ENCODE measurements at places on chromosomes 7 and 10.

GRCh38 chr10:116464257-116464656, 36.6 kb downstream of the PNLIPRP3 start:
- DNase-seq, result no peak

DNA sequence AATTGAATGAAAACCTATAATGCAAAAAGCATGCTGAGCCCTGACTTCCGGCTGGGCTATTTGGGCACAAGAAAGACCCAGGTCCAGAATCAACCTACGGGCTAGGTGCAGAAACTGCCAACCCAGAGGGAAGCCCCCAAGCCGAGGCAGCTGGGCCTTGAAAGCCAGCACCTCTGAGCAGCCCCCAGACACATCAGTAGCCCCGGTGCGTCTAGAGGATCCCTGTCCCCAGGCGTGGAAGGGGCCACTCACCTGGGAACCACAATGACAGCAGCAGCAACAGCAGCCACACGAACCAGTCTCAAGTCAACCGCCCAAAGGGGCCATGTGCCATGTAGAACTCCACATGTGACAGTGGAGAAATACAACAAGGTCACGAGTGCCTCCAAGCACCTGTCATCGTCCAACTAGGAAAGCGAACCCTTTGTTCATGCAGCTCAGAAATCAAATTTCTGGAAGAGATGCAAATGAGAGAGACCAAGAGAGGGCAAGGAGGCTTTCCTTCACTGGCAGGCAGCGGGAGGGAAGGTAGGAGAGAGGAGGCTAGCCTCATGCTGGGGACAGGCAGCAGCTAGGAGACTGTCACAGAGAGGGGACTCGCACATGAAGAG, 57.5 kb upstream of the CHST15 start:
- DNase-seq, result no peak

- peak; percentile 83 for DNase-seq
Observed at GRCh38 chr7:37354656-37355131, 94.0 kb downstream of the ELMO1 start.

- peak; percentile 31 for DNase-seq
Observed at GRCh38 chr10:31528831-31529230, 209.8 kb downstream of the ZEB1 start.

- DNase-seq, result no peak
Observed at GRCh38 chr10:50416181-50416824, 165.0 kb upstream of the ASAH2 start.

DNA sequence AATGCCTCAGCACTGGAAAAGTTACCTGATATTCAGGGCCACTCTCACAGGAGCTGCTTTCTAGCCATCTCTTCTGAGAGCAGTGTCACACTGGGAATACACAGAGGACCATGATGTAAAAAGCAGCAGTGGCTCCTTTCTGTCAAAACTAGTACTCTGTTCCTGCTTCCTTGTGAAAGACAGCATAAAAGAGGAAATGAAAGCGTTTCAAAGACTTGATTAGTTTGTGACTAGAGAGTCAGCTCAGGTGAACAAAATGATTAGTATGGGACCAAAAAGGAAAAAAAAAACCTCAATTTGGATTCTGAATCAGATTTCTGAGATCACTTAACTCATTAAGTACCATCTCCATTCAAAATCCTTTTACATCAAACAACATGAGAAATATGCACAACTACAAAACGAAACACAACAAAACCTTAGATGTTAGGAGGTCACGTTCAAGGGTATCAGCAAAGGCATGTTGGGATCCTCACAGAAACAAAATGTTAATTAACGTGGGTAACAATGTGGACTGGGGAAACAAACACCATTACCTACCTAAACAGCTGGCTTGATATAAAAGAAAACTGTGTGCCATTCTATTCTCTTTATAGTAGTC, 103.7 kb downstream of the MACC1 start:
- DNase-seq, result peak; percentile 68

- no peak for DNase-seq
Observed at GRCh38 chr7:72335561-72336381, 76.4 kb downstream of the CALN1 start.

- no peak for DNase-seq
Observed at GRCh38 chr10:67603701-67604100, 92.3 kb downstream of the CTNNA3 start.

DNA sequence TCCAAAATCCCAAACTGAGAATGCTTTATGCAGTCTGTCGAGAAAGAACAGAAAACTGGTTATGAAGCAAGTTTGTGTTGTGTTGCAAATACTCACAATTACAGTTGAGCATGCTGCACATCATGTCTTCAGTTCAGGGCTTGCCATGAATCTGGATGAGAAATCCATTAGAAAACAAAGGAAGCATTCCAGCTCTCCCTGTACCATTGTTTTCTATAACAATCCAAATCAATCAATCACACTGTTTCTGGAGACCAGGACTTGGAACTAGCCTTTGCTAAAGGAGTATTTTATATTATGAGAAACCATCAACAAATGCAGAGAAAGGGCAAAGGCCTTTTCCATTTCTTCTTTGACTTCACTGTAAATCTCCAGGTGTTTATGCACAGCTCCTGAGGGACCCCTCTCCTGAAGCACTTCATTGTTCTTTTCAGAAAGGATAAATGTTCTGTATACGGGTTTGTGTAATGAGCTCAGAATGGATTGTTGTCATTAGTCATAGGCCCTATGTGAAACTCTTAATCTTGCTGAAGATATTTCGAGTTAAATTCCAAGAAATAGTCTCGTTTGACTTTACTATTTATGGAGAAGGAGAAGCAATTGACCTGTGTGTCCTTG, 364.7 kb upstream of the POM121L12 start:
- no peak for DNase-seq

GRCh38 chr10:102669206-102670064, 25.2 kb downstream of the TRIM8 start:
- peak; percentile 50 for DNase-seq

DNA sequence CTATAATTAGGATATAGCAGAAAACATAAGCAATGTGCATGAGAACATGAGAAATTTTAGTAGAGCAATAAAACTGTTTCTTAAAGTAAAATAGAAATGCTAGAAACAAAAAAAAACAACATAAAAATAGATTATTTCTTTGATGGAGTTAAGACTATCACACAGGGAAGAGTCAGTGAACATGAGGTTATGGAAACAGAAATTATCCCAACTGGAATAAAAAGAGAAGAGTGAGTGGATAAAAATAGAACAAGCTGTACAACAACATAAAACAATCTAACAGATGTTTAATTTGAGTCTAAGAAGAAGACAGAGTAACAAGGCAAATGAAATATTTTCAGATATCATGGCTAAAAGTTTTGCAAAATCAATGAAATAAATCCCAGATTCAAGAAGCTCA, 7.5 kb upstream of the OR6B1 start:
- no peak for DNase-seq

DNA sequence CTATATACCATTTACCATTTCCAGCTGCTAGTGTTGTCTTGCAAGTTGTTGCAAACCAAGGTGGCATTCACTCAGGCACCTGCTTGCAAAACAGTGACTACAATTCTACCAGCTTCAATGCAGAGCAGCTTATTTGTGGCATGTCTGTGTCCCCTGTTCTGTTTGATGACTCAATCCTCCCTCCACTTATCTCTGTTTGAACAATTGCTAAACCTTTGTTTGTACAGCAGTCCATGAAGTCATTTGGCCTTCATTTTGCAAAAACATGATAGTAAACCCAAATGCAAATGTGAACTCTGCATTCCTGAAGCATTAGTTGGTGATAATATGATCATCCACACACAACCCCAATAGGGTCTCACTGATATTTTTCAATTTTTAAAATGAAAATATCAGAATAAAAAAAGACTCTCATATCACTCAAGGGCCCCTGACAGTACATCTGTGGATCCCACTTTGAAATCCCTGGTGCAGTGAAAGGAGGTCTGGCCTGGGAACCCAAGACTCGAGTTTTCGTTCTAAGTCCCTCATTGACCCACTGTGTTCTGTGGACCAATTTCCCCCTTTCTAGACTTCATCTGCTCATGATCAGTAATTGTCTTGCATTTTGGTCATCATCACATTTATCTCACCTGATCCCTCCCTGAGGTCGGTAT, 425.4 kb downstream of the RPS24 start:
- DNase-seq, result no peak

GRCh38 chr7:70212281-70212680, 614.0 kb downstream of the AUTS2 start:
- no peak for DNase-seq

- no peak for DNase-seq
Observed at GRCh38 chr10:18341055-18341454, 200.8 kb downstream of the CACNB2 start.

- peak; percentile 51 for DNase-seq
Observed at GRCh38 chr7:3861941-3862340, 560.9 kb downstream of the SDK1 start.

GRCh38 chr7:6618621-6619020, 3.2 kb downstream of the ZNF853 start:
- no peak for DNase-seq

GRCh38 chr7:131109759-131110296, 217.8 kb upstream of the MKLN1 start:
- peak; percentile 81 for DNase-seq

DNA sequence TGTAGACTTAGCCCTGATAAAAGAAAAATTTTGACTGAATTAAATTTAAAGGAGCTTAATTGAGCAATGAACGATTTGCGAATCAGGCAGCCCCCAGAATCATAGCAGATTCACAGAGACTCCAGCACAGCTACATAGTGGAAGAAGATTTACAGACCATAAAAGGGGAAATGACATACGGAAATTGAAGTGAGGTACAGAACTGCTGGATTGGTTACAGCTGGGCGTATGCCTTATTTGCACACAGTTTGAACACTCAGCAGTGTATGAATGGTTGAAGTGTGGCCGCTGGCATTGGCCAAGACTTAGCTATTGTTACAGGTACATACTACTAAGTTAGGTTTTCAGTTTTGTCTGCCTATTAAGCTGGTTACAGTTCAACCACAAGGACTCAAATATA, 433.5 kb upstream of the CELF2 start:
- no peak for DNase-seq

DNA sequence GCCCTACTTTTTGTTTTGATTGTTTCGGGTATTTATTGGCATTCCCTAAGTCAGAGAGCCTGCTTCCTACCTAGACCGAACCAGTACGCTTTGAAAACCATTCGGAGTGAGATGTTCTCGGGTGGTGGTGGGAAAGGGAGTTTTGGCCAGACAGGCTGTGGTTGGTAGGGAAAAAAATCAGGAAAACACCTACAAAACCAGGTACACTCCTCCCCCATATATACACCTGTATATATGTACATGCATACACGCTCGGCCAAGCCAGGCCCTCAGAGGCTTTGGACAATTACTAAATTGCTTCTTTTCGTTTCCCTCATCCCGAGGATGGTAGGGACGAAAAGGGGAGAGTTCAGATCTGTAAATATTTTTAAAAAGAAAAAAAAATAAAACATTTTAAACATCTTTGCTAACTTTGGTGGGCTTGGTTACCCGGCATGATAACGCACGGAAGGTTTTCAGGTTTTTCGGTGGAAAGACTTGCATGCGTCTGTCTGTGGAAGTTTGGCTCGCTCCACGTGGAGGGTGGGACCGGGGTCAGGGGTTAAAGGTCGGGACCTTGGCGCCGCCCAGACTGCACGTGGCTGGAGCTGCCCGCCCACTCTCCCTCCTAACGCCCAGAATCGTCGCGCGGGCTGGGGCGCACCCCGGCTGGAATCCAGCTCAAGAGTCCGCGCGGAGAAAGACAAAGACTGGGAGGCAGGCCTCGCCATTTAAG, 2.5 kb downstream of the HMX2 start:
- DNase-seq, result peak; percentile 68

DNA sequence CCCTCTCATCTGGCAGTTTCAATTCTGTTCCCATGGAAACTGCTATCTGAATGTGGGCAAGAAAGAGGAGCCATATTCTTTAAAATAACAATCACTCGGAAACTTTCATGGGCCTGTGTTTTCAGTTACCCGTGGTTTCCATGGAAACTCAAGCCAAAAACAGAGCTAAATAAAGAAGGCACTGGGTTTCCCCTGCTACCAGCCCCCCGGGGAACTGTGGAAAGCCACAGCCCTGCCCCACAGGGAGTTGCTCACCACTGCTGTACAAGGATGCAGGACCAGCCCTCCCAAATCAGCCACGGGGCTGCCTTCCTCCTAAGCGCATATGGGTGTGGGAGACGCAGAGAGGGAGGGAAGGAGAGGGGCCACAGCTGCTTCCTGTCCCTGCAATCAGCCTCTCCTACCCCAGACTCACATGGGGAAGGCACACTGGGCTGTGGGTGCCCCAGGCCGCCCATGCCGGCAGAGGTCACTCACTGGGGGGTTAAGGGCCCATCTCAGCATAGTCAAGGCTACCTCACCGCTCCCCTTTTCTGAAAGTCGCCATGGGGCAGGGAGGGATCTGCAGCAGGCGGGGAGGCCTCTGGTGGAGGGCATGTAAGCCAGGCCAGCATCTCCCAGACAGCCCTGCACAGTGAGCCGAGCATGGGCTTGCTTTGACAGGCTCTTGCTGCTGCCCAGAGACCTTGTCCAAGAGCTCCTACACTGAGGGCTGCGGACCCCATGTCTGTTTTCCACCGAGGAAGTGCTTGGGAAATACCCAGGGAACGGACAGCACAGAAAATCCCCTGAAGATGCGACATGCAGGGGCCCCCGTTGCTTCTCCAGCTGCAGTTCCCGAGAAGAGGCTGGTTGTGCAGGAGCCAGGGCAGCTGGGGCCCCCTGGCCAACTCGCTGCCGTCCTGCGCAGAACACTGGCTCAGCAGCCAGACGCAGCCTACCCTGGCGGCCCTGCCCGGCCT, 157.3 kb upstream of the PPP2R2D start:
- DNase-seq, result peak; percentile 58

DNA sequence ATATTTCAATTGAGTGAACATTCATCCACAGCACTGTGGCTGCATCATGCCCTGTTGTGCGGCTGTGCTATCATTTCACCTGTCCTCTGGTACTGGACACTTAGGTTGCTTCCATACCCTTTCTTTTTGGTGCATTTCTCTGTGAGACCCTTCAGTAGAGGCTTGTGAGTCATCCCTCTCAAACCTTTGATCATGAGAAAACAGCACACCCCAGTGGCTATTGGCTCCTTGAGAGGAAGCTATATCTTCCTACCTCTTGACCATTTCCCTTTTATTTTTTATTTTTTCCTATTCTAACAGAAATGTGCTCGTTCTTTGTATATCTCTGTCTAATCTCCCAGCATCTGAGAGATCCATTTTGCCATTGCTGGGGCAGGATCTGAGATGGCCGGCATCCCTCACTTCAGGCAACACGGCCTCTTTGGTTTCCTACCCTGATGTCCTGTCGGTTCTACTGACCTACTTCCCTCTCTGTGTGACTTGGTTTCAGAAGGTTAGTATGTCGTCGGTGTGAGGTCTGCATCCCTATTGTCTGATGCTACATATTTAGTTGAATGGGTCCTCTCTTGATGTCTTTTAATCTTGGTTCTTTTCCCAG, 23.8 kb upstream of the PIK3AP1 start:
- DNase-seq, result peak; percentile 43
